Heart right ventricle (tissue), 16 donors: ENCODE measurements at places on chromosomes 5 and 9. TPM values are rescaled to one million over a fixed set of nuclear protein-coding genes. Genes with fewer than 3 reads are reported as not detected.

The KCNN2 gene
- total RNA-seq = 5.4 TPM

The BRINP1 gene
- 0.45 TPM for total RNA-seq

The FOXD4L6 gene
- total RNA-seq = not detected

The ACOT12 gene
- not detected for total RNA-seq

The SLC25A25 gene
- 4.8 TPM for total RNA-seq

DNA sequence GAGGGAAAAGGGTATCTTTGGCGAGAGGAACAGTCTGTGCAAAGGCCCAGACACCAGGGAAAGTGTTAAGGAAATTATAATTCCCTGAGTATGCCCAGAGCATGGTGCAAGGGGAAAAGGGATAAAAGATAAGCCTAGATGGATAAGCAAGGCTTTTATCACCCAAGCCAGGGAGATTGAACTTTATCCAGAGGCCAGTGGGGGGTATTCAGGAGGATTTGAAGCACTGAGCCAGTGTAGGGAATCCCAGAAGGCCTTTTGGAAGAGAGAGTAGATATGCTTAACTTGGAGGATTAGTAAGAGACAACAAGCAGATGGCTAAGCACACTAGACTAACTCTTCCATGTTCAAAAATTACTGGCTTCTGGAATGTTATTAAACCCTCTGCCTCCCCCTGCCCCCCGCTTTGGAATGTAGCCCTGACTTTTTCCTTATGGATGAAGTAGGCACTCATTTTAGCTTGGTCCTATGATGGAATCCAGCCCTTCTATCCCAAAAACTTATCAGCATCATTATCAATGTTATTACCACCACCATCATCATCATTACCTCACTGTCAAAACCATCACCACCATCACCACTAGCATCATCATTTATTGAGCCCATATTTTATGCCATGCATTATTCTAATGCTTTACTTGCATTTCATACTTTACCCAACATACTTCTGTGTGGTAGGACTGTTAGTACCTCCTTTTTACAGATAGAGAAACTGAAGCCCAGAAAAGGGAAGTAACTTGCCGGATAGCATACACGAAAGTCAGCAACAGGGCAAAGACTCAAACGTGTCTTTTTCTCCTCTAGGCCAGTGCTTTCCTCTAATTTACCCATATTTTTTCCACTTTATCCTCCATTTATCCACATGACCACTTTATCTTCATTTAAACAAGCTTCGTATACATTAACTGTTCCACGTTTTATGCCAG is 237.0 kb downstream of the PAPPA start:
- DNase-seq = no peak

DNA sequence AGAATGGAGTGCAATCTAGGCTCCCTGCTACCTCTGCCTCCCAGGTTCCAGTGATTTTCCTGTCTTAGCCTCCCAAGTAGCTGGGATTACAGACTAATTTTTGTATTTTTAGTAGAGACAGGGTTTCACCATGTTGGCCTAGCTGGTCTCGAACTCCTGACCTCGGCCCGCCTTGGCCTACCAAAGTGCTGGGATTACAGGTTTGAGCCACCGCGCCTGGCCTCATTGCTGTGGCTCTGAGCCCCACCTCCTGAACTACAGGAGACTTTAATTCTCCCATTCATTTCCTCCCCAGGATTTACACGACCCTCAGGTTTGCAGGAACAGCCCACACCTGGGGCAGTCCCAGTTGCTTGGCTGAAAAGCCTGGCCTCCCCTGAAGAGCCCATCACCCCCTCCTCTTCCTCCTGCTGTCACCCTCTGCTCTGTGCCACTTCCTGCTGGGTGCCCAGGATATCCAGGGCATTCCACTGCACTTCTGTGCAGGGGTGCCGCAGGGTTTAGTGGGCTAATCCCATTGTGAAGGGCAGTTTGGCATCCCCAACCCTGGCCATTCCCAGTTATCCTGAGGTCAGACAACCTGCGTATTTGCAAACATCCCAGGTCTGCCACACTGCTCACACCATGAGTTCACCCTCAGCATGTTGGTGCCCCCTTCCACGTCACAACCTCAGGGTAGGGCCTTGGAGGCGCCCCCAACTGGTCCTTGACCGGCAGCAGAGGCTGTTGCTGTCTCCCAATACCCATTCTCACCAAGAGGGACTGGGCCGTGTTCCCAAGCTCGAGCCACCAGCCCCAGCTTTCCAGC is 265.0 kb upstream of the IRX4 start:
- no peak for DNase-seq

DNA sequence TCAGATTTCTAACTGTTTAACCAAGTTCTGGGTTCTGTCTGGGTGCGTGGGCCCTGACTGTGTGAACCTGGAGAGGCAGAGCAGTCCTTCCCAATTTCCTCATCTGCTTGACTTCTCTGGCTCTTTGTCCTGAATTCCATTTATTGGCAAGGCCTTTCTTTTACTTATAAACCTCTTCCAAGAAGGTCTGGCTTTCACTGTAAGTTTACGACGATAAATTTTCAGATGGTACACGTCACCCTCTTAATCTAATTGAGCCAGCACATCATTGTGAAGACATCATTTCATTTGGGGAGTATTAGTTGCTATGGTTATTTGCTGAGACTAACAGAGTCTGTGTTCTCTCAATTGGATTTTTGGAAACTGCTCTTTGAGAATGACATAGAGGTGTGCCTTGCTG is 92.4 kb downstream of the ARHGAP26 start:
- no peak for DNase-seq

GRCh38 chr5:133866903-133867245 is 101.6 kb downstream of the C5orf15 start:
- no peak for DNase-seq

GRCh38 chr5:79762929-79763328 is 73.3 kb downstream of the CMYA5 start:
- DNase-seq = no peak

GRCh38 chr9:137493364-137494103 is 34.4 kb upstream of the NSMF start:
- DNase-seq = no peak

- no peak for DNase-seq
These were observed 904 bp downstream of the RPL12 start for GRCh38 chr9:127450243-127450760.

- DNase-seq = no peak
These were observed 7.0 kb downstream of the SH3GLB2 start for GRCh38 chr9:129021091-129021490.

- DNase-seq = no peak
These were observed 103.6 kb upstream of the KLF9 start for GRCh38 chr9:70517926-70518610.
